Natural killer cell (primary cell): ENCODE measurements at places on chromosomes 13 and 19. TPM values are rescaled to one million over a fixed set of nuclear protein-coding genes. Genes with fewer than 3 reads are reported as not detected.
A peak's percentile ranks its signal among the peaks of the same experiment; 100 is the strongest.

The SULT2B1 gene
- total RNA-seq = not detected

The DACH1 gene
- total RNA-seq = 0.49 TPM

The SLC25A41 gene
- total RNA-seq = not detected

DNA sequence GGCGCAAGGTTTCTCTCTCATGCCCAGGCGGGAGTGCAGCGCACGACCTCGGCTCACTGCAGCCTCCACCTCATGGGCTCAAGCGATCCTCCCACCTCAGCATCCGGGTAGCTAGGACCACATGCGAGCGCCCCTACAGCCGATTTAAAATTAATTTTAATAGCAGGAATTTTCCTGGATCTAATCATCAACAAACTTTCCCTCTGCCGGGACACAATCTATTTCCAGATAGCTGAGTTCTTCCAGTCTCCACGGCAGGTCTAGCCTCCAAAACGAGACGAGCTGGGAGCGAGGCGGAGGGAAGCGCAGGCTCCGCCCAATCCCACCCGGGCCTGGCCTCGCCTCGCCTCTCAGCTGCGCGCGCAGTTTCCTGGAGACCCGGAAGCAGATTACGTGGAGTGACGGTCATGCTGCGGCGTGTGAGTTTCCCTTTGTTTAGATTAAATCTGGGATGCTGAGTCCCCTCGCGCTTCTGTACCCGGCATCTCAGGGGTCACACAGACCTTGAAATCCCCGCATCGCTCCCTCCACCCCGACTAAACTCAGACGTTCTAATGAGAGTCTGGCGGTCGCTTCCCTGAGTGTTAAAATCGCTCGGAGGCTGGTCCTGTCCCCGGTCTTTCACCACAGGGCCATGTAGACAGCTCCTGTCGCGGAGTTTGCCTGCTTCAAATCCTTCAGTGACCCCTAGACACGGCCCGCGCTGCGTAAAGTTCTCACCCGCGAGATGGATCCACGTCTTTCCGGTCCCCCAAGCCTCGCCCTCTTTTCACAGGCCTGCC lies at the start of gene ZNF880:
TSS of gene ZNF880 (plus strand) at position 365 of the 782 bp plus-strand sequence. CDS start at position 408, 43 bp downstream.
- H3K27ac ChIP-seq = peak within 1 kb of the TSS; percentile 99
- peak; percentile 93 for DNase-seq
- H3K27me3 ChIP-seq = no peaks in the 10 kb centered on the region

- no peaks in the 10 kb centered on the region for H3K27me3 ChIP-seq
- no peak overlapping the region for H3K27ac ChIP-seq
- DNase-seq = no peak
- H3K4me1 ChIP-seq = no peaks in the 10 kb centered on the region
- peaks cover 9% of the 10 kb centered on the region for H3K36me3 ChIP-seq
Observed at GRCh38 chr13:32669030-32669646, 82.9 kb downstream of the PDS5B start.

- H3K27me3 ChIP-seq = no peaks in the 10 kb centered on the region
- DNase-seq = no peak
- H3K4me1 ChIP-seq = no peaks in the 10 kb centered on the region
- H3K27ac ChIP-seq = no peak overlapping the region
Observed at GRCh38 chr13:31179754-31180153, 18.1 kb upstream of the HSPH1 start.

DNA sequence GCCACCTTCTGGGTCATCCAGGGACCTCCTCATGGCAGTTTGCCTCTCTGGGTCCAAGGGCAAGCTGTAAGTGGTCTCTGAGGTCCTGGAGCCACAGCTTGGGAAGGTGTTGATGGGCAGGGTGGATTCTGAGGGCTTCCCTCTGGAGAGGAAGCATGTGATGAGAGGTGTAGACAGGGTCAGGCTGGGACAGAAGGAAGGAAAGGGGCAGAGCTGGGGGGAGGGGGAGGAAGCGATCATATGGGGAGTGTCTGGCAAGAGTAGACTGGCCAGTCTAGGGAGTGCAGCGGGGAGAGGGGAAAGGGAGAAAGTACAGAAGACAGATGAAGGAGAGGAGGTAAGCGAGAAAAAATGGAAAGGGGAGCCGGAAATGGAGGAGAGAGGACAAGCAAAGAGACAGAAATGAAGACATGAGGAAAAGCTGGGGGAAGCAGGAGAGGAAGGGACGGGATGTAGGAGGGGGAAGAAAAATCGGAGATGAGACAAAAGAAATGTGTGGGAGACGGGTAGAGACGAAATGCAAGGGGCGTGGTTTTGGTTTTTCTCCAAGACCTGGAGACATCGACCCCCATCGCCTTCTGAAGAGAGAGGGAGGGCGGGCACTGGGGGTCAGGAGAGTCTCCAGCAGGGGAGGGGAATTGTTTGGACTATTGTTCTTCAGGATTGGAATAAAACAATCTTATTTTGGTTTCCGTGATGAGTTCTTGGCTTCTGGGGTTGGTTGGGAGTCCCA lies 26.6 kb downstream of the ZSWIM9 start:
- no peaks in the 10 kb centered on the region for H3K27me3 ChIP-seq
- H3K4me1 ChIP-seq = peaks cover 11% of the 10 kb centered on the region
- no peak for DNase-seq
